Stimulated activated CD8-positive, alpha-beta memory T cell treated with anti-CD3 and anti-CD28 coated beads, Interleukin-15, amount 100 ng/mL, for 24 hours (primary cell): ENCODE measurements at places on chromosomes 11 and 22.
A peak's percentile ranks its signal among the peaks of the same experiment; 100 is the strongest.

GRCh38 chr11:61454520-61454919 lies 24.6 kb downstream of the SDHAF2 start:
- DNase-seq: no peak

GRCh38 chr11:66933531-66933930 lies 24.7 kb downstream of the PC start:
- DNase-seq: no peak

GRCh38 chr22:23392420-23393121 lies 187.5 kb downstream of the IGLL1 start:
- no peak for DNase-seq

- no peak for DNase-seq
These were observed 24.2 kb upstream of the TREH start for GRCh38 chr11:118703563-118704106.

- no peak for DNase-seq
These were observed 14.2 kb downstream of the PEX26 start for GRCh38 chr22:18091916-18092526.

GRCh38 chr11:34940026-34940677 lies 23.7 kb downstream of the PDHX start:
- DNase-seq: no peak

DNA sequence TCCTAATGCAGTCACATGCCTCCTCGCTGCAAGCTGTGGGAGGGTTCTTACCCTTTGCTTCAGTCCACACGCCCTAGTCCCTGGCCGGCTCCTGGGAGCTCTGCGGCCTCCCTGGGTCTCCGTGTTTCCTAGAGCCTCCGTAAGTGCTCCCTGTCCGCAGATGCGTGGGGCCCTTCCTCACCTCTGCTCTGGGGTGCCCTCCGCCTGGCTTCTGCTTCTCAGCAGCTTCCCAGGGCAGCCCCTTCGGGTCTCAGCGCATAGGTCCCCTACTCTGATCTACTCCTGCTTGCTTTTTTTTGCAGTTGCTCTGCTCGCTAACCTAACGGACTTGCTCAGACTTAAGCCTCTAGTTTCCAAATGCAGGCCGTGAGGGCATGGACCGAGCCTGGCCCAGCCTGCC lies 22.4 kb downstream of the CAPN1 start:
- DNase-seq: no peak

DNA sequence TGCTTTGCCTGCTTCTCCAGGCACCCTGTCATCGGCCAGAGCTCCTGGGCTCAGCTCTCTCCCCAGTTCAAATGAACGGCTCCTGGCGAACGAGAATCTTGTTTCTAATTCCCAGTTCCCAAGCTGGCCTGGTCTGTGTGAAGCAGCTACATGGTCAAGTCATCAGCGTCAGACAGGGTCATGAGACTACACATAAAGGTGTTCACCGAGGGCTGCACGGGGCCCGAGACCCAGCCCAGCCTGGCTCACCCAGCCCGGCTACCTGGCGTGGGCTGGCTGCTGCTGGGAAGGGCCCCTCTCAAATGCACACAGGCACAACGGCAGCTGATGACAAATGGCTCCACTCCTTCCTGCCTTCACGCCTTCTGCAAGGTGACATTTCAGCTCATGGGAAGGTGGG lies 14.6 kb upstream of the CELSR1 start:
- no peak for DNase-seq

DNA sequence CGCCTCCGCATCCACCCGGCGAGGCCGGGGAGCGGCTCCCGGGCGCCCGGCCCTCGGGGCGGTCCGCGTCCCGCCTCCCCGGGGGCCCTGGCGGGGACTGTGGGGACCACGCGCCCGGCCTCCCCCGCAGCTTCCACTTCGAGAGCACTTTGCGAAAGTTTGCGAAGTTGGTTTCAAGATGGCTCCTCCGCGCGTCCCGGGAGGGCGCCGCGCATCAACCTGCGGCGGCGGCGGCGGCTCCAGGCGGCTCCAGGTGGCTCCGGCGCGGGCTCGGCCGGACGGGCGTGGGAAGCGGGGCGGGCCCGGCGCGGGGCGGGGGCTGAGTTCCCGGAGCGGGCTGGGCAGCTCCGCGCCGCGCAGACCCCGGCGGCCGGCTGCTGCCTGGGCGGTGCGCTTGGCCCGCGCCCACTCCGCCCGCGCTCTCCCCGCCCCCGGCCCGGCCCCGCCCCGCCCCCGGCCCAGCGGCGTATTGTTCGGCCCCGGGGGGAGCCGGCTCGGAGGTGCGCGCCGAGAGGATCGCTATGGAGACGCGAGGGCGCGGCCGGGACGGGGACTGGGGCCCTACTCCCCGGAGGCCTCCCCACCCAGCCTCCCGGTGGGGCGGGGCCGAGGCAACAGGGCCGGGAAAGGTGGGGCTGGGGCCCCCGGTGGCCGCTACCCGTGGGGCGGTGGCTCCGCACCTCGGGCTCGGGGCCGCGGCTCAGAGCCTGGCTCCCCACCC lies at the start of gene CELSR1:
CELSR1 (minus strand) TSS at position 396 of the 721 bp plus-strand sequence. CDS start 450 bp downstream, outside the sequence.
- DNase-seq: no peak

- no peak for DNase-seq
These were observed 196.2 kb downstream of the MYO18B start for GRCh38 chr22:25938151-25938550.

DNA sequence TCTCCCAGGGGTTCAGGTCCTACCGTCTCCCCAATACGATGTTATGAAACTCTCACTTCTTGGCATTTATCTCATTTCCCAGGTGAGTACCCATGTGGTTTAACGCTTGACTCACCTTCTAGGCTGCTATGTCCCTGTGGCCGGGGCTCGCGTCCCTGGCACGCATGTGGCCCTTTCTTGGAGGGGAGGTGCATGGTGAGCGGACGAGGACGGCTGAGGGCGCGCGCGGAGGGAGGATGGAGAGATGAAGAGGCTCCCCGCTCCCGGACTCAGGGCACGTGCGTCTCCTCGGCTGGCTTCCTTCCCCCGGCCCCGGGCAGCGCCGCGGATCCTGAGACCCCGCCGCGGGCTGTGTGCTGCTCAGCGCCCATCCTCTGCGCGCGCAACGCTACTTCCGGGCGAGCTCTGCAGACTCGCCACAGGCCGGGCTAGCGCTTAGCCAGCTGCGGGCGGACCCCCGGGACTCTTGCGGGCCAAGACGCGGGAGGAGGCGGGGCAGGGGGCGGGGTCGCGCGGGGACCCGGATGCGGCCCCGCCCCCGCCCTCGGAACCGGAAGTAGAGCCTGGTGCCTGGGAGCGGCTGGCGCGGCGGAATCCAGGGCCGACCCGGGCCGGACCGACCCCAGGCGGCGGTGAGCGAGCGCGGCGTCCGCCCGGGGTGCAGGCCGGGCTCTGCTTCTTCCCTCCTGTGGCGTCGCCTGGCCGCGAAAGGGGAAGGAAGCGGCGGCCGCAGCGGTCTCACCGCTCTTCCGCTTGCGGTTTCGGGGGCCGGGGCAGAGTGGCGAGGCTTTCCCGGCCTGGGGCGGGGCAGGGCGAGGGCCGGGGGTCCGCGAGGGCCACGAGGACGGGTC lies at the start of gene CTTN:
CTTN (plus strand) TSS at position 547 of the 851 bp plus-strand sequence. CDS start 8,769 bp downstream, outside the sequence.
- DNase-seq: peak; percentile 55

- no peak for DNase-seq
These were observed 61.1 kb downstream of the KIAA1671 start for GRCh38 chr22:25013607-25014006.

GRCh38 chr11:107430525-107430924 lies 27.1 kb downstream of the CWF19L2 start:
- no peak for DNase-seq

GRCh38 chr11:42571131-42571877 lies 740.5 kb upstream of the API5 start:
- DNase-seq: no peak

- no peak for DNase-seq
These were observed 55.9 kb downstream of the IGLL1 start for GRCh38 chr22:23524226-23524625.

GRCh38 chr11:29093416-29094120 lies 923.3 kb downstream of the KCNA4 start:
- DNase-seq: no peak

DNA sequence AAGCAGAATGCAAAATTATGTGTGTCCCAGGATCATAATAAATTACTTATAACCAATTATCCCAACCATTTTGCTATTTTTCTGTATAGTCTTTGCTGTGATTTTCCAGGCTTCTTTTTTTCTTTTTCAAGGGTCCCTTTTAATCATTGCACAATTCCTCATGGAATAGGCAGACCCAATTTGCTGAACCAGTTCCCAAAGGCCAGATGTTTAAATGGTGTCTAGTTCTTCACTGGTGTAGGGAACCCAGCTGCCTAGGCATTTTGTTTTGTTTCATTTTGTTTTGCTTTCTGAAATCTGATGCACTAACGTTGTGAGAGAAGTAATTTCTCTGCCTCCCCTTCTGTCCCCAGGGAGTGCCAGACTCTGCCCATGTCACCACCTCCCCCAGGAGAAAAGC lies 60.4 kb downstream of the CHST1 start:
- no peak for DNase-seq

GRCh38 chr11:116432301-116432700 lies 340.5 kb downstream of the BUD13 start:
- DNase-seq: no peak

GRCh38 chr11:75539459-75540334 lies 14.0 kb upstream of the GDPD5 start:
- no peak for DNase-seq

DNA sequence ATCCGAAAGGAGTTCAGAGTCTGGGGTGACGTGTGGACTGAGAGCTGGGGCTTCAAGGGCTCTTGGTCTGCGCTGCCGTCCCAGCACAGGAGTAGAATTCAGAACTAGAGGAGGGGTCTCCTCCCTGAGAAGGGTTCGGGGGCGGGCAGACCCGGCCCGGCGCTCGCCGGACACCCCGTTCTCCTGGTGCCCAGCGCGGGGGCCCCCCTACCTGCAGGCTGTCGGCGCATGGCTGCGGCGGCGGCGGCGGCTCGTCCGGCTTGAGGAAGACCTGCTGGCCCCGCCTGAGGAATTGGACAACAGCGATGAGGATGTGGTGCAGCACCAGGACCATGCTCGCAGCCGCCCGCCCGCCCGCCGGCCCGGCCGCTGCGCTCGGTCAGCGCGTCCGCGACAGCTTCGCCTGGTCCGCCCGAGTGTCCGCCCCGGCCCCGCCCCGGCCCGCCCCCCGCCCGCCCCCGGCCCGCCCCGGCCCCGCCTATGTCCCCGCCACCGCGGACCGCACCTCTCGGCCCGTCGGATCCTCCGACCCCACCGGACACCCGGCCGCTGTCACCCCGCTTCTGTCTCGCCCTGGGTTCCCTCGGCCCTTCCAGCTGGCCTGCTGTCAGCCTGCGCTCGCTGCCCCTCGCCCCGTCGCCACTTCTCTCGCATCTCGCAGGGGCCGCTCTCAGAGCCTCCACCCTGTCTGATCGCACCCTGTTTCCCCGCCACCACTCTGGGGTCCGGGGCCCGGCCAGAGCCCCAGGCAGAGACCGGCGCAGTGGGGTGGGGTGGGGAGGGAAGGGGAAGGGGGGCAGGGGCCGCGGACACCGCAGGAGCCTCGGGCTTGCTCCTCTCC lies 32.0 kb downstream of the PDE2A start:
- no peak for DNase-seq

DNA sequence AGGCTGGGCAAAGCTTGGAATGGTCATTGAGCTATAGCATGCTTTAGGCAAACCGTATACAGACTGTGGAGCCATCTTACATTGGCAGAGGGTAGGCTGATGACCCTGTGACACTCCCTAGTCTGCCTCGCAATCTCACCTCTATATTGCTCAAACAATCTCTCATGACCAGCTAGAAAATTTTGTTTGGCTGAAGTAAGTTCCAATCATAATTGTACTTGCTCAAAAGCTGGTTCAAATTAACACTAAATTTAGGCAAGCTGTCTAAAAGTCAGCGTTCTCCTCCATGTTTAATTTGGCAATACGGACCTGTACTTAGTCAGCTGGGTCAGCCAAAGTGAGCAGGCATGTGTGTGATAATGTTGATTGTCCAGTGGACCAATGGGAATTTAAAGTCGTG lies 133.0 kb downstream of the SWAP70 start:
- DNase-seq: no peak

DNA sequence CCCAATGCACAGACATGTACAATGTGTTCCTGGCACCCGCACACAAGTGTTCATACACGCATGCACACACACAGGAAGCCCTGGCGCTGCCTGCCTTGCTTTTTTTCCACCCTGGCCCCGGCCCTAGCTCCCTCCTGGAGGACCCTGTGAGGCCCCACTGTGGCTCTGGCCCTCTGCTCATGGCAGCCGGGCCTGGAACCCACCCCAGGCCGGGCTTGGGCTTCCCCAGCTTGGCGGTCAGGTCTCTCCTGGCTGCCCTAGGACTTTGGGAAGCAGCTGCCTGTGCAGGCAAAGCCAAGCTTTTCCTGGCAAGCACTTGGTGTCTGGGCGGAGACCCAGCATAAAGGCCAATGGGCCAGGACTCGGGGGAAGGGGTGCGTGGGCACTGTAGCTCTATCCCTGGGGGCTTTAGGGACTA lies 30.5 kb downstream of the CD82 start:
- no peak for DNase-seq

DNA sequence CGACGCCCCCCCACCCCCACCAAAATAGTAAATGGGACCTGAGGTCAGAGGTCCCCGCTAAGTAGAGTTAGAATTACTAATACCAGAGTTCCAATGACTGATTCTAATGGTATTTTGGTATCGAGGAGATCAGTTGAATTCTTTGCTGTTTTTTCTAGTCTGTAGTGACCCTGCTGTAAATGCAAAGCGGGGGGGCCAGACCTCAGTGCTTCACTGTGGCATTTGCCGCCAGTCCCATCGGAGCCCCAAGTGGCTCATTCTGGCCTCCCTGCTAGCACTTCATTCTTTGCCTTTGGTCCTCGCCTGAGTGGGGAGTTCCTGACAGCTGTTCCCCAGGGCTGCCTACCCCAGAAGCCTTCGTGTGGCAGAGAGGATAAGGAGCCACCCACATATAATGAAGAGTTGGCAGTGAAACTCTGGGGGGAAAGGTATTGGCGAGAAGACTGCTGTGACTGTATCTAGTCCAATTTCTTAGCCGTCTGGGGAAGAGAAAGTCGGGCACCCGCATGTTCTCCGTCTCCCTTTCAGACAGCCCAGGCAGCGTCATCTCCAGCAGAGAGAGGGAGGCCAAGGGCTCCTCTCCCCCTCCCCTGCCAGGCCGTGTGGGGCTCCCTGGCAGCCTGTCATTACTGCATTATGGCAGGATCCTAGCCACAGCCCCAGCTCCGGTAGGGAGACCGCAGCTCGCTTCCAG lies 19.4 kb upstream of the CABP7 start:
- DNase-seq: no peak

- no peak for DNase-seq
These were observed 4.0 kb downstream of the PAX6 start for GRCh38 chr11:31806928-31807798.

- no peak for DNase-seq
These were observed 18.4 kb upstream of the TLCD5 start for GRCh38 chr11:120306519-120307242.

DNA sequence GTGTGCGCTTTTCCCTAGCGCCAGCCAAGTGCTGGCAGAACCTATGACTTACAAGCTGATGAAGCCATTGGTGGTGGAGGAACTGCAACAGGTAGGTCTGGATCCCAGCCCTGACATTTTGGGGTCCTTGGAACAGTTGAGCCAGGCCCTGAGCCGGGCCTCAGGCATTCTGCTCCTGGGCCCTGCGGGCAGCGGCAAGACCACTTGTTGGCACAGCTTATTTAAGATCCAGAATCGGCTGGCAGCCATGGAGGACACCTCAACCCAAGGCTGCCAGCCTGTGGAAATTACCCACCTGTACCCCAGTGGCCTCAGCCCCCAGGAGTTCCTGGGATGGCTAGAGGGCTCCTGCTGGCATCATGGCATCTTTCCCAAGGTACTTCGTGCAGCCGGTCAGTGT lies 49.7 kb downstream of the DNHD1 start:
- no peak for DNase-seq

- no peak for DNase-seq
These were observed 5.5 kb downstream of the FAM111B start for GRCh38 chr11:59112494-59112893.
